ENCODE measurements at places on chromosomes 5 and 9. TPM values are rescaled to one million over a fixed set of nuclear protein-coding genes. Genes with fewer than 3 reads are reported as not detected.

DNA sequence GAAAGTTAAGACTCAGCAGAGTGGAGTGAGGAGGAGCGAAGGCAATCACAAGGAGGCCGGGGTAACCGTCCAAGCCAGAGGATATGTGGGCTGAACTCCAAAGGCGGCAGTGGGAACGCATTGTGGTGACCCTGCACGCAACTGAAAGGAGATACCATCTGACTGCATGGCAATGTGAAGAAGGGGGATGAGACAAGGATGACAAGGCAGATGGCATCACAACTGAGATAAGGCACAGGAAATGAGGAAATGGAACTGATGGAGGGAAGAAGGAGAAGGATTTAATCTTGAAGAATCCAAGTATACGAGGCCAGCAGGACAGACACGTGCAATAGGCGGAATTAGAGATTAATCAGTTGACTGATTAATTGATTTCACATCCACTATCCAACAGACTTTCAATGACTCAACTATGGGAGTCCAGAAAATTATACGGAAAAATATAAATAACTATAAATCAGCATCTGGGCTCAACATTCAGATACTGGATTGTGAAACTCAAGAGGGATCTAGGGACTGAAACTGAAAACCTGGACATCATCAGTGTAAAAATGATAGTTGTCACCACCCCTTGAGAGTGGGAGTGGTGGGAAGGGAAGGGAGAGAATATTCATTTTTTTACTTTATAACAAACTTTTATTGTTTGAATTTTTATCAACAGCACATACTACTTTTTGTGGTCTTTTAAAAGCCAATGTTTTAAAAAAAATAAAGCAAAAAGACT, 86.1 kb downstream of the ARL15 start:
- no peak for DNase-seq

- no peak for DNase-seq
Observed at GRCh38 chr9:26296910-26297572, 595.6 kb downstream of the CAAP1 start.

- no peak for DNase-seq
Observed at GRCh38 chr9:126465977-126466376, 139.3 kb downstream of the MVB12B start.

SLC12A7 gene
- 48.2 TPM for polyA plus RNA-seq

DNA sequence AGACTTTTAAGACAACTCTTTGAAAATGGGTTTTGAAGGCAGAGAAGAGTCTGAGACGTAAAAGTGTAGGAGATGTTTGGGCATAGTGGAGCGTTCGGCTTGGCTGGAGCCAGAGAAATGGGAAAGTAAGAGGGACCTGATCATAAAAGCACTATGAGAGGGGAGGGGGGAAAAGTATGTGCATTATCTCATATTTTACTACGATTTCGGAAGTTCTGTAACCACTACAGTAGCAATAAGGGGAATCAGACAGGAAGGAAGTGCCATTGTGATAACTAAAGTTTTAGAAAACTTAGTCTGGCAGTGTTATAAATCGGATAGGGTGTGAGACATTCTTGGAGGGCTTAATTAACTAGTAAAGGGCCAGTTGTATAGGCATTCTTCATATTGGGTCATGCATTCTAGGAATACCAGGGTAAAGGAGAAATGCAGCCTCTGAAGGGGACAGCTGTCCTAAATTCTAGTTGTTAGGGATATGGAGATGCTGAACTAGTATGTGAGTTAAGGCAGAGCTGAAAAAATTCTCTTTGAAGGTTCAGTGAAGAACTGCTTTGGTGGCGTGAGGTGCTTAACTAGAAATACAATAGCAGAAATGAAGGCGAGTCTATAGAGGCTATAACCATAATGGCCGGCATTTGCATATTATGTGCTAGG, 83.8 kb upstream of the FREM1 start:
- DNase-seq, result no peak

PCDHGA6 gene
- 8.9 TPM for polyA plus RNA-seq

DNA sequence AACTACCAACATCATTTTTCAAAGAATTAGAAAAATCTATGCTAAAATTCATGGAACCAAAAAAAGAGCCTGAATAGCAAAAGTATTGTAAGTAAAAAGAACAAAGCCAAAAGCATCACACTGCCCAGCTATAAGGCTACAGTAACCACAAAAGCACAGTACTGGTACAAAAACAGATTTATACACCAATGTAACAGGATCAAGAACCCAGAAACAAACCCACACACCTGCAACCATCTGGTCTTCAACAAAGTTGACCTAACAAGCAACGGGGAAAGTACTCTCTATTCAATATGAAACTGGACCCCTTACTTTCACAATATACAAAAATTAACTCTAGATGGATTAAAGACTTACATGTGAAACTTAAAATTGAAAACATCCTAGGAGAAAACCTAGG, 94.2 kb upstream of the TARS1 start:
- no peak for DNase-seq

DNA sequence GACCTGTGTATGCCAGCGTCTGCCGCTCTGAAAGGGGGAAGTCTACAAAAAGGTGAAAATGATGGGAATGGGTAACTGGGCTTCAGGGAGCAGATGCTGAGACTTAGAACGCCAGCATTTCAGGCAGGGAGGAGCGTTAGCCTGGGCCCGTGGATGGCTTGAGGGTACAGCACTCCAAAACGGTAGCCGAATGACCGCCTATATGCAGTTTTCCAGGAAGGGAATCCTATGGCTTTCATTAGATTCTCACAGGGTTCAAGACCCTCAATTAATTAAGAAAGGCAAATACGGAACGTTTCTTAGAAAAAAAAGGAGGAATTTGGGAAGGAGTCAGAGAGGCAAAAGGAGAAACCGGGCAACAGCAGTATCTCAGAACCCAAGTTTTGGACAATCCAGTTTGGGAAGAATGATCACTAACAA, 639 bp downstream of the AMACR start:
- DNase-seq, result no peak

DNA sequence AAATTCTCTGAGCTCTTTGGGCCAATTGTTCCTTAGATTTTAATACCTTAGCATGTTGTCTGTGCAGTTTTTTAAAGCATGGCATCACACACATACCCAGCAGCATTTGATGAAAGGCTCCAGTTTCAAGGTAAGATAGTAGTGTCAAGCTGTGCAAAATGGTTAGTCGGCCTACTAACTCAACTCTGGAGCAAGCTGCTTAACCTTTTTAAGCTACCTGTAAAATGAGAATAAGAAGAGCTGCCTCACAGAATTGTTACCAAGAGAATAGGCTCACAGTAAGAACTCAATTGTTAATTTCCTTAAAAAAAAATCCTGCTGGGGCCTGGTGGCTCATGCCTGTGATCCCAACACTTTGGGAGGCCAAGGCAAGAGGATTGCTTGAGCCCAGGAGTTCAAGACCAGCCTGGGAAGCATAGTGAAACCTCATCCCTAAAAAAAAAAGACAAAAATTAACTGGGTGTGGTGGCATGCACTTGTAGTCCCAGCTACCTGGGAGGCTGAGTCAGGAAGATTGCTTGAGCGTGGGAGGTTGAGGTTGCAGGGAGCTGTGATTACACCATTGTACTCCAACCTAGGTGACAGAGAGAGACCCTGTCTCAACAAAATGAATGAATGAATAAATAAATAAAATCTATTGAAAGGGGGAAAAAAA, 96.5 kb downstream of the IQGAP2 start:
- no peak for DNase-seq

FOXD4L5 gene
- polyA plus RNA-seq, result 0.14 TPM

IER5L gene
- polyA plus RNA-seq, result 11.5 TPM

GRCh38 chr9:35712762-35713400, 19.1 kb downstream of the TLN1 start:
- DNase-seq, result no peak

FOXI1 gene
- polyA plus RNA-seq, result 5.4 TPM

DNA sequence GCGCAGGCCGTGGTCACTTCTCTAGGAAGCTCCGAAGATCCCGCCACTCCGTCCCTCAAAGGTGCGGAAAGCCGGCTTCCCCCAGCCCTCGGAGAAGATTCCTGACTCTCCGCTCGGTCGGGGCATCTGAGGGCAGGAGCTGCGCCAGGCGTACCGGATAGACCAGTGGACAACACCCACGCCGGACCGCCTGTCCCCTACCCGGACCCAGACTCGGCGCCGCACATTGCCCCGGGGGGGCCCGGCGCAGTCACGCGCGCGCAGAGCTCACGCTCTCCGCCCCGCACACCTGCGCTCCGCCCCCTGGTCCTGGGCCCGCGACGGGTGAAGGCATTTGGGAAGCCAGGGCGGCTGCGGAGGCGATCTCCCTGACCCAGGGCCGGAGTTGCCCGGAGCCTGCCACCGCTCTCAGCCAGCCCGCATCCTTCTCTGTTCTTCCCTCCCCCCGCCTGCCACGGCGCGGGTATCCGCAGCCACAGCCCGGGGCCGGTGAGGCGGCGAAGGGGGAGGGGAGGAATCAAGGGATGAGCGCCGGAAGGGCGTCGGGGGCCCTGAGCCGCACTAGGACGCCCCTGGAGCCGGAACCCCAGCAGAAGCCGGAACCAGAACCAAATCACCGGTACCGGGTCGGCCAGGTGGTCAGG, 448 bp downstream of the RELL2 start:
- DNase-seq, result no peak

DNA sequence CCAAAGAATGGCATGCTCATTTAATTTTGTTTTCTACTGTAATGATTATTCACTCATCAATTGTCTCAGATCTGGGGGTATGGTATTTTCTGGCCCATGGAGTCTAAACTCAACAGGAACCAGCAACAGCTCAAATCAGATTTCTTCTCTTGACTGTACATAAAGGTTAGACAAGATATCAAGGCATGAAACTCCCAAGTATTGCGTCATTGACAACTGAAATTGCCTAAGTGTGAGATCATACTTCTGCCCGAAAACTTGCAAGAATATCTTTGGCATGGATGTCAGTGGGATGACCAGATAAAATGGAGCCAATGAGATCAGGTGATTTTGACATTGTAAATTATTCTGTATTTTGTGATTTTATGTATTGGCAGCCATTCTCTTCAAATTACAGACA, 141.7 kb upstream of the STK32A start:
- no peak for DNase-seq

SLC2A8 gene
- 31.6 TPM for polyA plus RNA-seq

DNA sequence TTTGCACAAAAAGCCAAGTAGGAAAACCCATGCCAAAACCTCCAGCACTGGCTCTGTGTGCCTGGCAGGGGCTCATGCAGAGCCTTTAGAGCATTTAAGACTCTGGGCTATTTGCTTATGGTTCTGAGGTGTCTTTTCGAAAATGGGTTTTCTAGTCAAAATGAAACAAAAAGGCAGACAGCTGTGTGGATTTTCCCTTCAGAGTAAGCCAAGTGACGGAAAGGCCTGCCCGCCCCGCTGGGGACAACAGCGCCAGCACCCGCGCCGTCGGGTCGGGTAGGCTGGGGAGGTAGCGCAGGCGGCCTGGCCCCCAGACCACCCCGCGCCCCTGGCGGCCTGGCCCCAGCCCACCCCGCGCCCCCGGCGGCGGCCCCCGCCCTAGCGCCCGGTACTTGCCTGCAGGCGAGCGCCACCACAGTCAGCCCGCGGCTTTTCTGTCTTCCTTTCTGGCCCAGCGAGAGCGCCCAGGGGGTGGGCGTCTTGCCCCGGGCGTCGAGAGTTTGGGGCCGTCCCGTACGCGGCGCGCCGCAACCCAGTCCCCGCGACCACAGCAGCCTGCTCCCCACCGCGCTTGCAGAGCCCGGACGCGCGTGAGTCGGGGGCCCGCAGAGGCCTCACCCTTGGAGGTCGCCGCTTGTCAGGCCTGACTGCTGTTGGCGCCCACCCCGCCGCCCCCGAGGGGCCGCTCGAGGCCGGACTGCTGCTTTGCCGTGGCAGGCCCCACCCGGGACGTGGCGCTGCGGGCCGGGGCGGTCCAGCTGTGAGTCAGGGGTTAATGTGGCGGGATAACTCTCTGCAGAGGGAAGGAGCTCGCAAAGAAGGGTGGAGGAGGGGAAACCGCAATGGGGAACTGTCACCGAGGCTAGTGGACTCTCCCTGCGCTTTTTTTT, at the start of gene TICAM2:
TICAM2 (minus strand) TSS at position 779 of the 890 bp plus-strand sequence. CDS start 21,223 bp downstream, outside the sequence.
- DNase-seq, result no peak

- DNase-seq, result no peak
Observed at GRCh38 chr5:133164759-133165158, 112.9 kb downstream of the HSPA4 start.

DNA sequence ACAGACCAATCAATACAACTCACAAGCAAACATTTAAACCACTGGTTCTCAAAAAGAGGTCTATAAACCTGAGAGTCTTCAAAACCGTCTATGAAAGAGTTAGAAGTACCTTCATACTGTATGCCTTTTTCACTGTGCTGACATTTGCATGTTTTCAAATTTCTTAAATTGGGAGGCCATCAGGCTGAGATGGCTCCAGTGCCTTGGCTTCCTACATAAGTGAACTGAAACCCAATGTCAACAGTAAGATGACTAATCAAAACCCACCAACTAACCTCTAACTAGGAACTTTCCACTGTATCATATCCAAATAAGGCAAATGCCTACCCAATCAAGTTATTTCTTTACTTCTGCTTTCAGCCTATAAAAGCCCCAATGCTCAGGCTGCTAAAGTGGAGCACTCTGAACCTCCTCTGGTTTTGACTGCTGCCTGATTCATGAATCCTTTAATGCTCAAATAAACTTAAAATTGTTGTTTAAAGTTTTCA, 35.1 kb downstream of the FAM13B start:
- no peak for DNase-seq

GRCh38 chr5:95446560-95447221, 55.5 kb downstream of the FAM81B start:
- DNase-seq, result no peak

DNA sequence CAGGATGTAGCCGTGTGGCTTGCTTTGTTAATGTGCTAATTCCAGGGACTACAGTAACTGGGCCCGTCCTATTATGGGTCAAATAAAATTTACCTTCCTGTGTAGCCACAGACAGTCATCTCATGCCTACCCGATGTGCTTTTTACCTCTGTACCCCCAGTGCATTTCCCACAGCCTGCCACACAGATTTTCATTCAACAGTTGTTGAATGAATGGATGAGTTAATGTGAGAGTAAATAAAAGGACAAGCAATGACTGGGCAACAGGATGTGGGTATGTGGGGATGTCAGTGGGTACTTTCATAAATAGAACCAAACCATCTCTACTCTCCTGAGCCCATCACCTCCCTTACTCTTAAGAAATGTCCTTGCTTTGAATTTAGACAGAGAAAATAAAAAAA, 441.2 kb upstream of the ZNF462 start:
- DNase-seq, result no peak

FOXD4L3 gene
- not detected for polyA plus RNA-seq

DNA sequence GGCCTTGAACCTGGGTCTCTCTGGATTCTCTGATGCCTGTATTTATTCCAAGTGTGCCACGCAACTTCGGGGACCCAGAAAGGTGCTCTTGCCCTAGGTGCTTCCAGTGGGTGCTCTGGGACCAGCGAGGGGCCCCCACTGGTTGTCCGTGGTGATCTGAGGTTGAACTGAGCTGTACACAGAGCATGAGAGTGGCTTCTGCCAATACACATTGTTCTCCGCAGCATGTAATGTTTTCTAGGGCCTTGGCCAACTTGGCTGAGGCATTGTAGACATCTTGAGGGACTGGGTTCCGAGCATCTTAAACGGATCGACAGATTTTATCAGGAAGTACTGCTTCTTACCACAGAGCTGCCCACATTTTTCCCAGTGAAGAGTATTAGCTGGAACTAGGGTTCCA, 117.9 kb downstream of the MTX3 start:
- DNase-seq, result no peak

All from left renal cortex interstitium (tissue), 4 donors.